Activated CD8-positive, alpha-beta memory T cell treated with anti-CD3 and anti-CD28 coated beads, Interleukin-2, amount 50 U/mL, for 48 hours (primary cell): ENCODE measurements at places on chromosomes 6 and 20.

DNA sequence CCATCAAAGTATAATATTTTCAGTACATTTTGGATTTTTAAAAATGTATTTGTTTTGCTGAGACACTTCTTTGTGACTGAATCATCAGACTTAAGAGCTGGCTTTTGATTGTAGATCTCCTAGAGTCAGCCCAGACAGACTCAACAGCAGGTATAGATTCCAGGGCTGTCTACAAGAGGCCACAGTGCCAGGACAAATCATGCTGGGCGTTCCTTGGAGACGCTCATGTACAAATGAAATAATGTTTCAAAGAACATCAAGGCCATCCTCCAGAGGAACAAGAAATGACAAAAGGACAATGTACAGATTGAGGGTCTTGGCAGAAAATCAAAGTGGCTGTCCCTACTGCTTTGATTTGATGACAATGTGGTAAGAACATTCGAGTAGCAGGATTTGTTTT lies 369.3 kb downstream of the GRIK2 start:
- DNase-seq: no peak

GRCh38 chr20:18678549-18679419 lies 90.9 kb downstream of the DTD1 start:
- DNase-seq: no peak

DNA sequence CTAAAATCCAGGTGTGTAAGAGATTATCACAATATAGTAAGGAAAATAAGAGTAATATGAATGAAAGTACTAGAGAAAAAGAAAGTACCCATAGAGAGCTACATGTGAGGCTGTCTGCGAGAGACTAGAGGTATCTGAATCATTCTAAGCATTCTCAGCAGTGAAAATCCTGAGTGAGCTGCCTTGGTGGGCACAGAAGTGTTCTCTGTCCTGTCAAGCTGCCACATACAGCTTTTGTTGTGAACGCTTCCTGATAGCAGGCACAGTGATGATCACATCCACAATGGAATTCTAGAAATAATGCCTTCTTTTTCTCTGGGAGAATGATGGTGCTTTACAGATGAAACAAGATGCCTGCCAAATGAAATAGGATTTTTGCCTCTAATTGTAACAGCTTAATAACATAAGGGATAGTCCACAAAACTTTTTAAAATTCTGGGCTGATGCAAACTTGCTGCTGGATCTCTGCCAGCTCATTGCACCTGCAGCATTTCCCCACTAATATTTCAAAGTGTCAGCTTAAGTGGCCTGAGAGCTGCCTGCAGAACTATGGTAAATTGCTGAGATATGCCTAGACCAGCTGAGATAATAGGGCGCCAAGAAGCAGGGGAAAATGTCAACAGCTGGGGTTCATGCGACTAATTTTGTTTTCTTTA lies 620.5 kb downstream of the DOK5 start:
- DNase-seq: no peak

DNA sequence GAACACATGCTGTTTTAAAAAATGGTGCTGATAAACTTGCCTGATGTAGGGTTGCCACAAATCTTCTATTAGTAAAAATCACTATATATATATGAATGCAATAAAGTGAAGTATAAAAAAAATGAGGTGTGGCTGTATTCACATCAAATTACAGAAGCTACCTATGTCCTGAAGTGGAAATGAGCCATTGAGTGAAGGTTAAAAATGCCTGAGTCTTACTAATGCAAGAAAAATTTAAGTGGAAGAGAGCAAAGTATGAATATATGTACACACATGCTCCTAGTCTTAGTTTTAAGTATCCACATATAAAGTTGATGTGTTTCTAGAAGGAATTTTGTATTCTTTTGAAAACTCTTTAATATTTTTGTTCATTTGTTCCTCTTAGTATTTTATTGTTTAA lies 808.3 kb upstream of the MAN1A1 start:
- DNase-seq: no peak

DNA sequence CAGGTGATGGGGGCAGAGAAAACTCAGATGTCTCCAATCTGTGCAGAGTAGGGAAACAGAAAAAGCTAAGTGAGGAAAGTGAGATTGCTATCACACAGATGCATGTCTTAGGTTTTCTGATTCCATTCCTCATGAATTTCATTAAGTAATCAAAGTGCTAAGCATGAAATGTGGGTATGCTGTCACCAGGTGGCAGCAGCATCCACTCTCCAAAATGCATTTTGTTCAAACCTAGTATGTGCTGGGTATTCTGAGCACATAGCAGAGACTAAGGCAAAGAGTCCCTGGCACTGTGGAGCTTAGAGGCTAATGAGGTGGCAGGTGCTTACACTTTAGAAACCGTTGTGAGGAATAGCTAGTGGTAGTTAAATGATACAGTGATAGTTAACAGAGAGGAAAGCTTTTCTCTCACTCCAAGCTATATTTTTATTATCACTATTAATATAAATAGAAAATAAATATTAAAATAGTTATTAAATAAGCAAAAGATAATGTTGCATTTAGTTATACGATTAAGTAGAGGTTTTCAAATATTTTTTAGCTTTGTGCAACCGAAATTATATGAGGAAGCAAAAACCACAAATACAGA lies 179.5 kb downstream of the CDH26 start:
- no peak for DNase-seq

- peak; percentile 23 for DNase-seq
Observed at GRCh38 chr6:111626441-111626840, 20.8 kb upstream of the TRAF3IP2 start.

- DNase-seq: peak; percentile 69
Observed at GRCh38 chr6:52995913-52996645, 995 bp upstream of the GSTA4 start.

GRCh38 chr6:131130554-131130940 lies 4.7 kb upstream of the AKAP7 start:
- DNase-seq: no peak

- peak; percentile 29 for DNase-seq
Observed at GRCh38 chr20:58990651-58991445, 9.8 kb downstream of the NELFCD start.

DNA sequence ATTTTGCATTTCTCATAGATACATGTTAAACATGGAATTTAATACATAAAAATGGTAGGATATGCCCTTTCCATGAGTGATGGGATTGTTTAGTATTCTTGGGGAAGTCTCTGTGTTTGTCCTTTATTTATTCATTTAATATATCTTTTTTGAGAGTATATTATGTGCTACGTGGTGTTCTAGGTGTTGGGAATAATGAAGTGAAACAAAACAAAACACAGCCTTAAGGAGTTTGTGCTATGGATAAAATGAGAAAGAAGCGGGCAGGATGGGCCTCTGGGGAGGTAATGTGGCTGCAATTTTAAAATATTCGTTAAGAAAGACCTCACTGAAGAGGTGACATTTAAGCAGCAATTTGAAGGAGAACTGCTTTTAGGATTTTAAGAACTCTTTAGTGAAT lies 851.5 kb downstream of the MAFB start:
- DNase-seq: no peak
